Upper lobe of right lung (tissue), 1 donor: ENCODE measurements at places on chromosomes 1 and 21. TPM values are rescaled to one million over a fixed set of nuclear protein-coding genes. Genes with fewer than 3 reads are reported as not detected.

DNA sequence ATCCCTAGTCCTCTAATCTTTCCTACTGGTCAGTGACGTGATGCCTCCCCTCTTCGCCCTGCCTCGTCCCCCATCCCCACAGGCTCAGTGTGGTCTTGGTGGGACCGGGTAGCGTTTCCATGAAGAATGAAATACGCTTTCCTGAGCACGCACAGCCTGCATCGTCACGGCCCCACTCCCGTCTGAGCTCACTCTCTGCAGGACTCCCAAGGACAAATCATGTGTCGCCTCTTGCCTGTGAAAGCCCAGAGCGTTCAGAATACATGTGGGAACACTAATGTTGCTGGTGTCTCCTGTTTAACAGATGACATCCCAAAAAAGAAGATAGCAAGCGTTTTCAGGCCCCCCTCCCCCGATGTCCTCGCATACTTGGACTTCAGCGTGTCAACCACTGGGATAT lies 49.2 kb downstream of the S100B start:
- DNase-seq: no peak

DNA sequence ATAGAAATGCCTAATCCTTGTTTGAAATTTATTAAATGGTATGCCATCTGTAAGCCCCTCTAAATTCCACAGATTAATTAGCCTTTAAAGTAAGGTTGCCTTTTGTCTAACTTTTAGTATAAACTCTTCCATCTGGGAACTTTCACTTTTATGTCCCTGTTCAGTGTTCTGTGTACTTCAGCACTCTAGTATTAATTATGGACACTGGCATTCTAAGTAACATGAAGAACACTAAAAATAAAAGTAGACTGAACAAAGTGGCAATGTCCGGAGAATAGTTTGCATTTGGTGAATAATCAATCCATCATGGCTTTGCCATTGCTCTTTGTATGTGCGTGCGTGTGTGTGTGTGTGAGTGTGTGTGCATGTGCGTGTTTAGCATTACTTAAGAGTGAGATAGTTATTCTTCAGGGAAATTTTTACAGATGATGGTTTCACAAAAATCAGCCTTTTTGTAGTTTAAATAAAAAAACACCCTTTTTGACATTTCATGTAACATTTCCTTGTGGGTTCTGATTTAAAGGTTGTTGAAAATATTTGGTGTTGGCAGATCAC lies 51.1 kb downstream of the ATF6 start:
- DNase-seq: no peak

DNA sequence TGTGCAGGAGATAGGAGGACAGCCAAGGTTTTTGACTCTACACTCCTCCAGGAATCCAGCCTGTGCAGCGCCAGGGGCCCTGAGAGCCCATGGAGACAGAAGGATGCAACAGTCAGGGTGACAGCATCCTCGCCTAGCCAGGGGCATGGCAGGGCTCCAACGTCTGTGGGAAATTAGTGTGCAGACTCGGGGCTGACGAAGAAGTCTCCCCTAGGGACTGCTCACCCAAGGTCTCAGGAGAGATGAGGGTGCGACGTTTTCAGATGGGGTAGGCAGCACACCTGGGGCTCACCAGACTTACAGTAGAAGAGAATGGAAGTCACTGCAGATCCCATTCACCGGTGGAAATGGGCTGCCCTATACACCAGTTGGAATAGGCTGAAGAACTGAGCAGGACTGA lies 241.7 kb downstream of the SETD4 start:
- no peak for DNase-seq

DNA sequence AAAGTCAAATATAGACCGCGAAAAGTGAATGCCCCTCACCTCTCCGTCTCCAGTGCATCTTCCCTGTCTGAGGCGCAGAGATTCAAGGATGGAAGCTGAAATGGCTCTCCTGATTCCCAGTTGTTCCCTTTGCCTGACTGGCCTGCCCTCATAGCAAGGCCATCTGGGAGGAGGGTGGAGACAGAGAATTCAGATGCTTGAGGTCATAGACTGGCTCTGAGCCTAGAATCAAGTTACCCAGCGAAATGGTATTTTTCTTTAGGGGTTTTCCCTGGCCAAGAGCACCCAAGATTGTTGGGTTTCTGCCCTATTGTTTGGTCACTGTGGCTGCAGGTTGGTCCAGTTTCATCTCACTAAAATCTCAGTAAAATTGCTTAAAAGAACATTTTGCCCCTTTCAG lies 7.2 kb downstream of the METTL13 start:
- DNase-seq: no peak

GRCh38 chr1:115300087-115300876 lies 37.8 kb downstream of the NGF start:
- no peak for DNase-seq

DNA sequence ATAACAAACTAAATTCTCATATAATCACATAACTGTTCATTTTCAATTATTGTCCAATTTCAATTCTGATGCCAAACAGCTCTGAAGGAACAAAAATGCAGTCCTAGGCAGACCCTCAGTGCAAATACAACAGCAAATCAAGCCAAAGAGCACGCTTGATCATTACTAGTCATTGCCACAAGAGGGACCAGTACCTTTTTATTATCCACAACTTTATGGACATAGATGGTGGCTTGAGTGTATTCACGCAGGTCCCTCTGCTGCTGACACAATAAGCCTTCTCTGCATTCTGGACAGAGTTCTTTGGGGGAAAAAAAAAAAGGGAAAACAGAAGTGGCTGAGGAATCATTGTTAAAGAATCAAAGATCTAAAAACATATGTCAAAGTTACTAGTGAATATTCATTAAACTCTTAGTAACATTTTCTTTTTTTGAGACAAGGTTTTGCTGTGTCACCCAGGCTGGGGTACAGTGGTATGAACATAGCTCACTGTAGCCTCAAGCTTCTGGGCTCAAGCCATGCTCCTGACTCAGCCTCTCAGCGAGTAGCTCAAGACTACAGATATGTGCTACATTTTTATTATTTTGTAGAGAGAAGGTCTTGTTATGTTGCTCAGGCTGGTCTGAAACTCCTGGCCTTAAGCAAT lies 34.3 kb upstream of the RAP1GAP start:
- no peak for DNase-seq

DNA sequence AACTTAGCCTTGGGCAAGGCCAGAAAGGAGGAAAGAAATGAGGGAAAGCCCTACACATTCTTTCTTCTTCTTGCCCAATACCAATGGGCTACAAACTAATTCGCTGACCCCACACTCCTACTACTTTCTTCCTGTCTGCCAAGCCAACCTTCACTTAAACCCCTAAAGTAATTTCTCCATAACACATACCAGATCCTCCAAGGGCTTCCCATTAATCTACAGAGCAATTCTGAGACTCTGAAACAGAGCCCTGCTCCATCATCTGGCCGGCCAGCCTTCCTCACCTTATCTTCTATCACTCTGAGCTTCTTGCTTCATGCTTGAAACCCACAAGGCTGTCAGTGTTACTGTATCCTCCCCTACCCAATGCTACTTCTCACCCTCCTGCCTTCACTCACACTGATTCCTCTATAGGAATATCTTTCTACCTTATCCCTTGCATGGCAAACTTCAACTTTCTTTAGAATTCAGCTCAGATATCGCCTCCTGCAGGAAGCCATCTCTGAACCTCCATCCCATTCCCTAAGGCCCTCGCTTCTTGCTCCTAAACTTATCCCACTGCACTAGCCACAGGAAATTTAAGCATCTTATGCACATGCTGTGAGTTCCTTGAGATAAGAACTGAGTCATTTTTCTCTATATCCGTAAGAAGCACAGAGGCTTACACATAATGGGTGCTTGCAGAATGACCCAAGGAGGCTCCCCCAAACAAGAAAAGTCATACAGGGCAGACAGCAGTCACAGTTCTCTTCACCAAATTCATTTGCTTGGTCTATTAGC lies 81.9 kb downstream of the JAK1 start:
- DNase-seq: no peak

GRCh38 chr1:7610936-7611335 lies 160.2 kb upstream of the VAMP3 start:
- no peak for DNase-seq

GRCh38 chr1:115505148-115505571 lies 136.6 kb upstream of the VANGL1 start:
- DNase-seq: no peak

GRCh38 chr1:71521655-71522264 lies 440.9 kb upstream of the ZRANB2 start:
- peak; percentile 30 for DNase-seq

GRCh38 chr1:88983791-88984559 lies 8.5 kb downstream of the KYAT3 start:
- no peak for DNase-seq

DNA sequence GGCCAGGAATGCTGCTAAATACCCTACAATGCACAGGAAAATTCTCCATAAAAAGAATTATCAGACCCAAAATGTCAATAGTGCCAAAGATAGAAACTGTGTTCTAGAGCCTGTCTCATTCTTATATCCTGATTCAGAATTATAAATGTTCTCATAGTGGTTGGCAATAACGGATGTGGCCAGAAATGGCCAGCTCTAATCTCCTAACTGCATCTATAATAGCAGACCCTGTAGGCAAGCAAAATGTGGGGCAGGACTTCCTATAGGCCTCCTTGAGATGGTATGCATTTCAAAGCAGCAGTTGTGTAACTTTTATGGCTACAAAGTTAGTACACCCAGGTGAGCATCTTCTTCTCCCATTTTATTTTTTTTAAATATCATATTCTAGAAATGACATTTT lies 95.9 kb upstream of the SGIP1 start:
- DNase-seq: no peak

GRCh38 chr1:150280138-150280707 lies 2.1 kb upstream of the CIART start:
- DNase-seq: no peak

GRCh38 chr21:28754127-28754611 lies 238.5 kb downstream of the LTN1 start:
- no peak for DNase-seq

DNA sequence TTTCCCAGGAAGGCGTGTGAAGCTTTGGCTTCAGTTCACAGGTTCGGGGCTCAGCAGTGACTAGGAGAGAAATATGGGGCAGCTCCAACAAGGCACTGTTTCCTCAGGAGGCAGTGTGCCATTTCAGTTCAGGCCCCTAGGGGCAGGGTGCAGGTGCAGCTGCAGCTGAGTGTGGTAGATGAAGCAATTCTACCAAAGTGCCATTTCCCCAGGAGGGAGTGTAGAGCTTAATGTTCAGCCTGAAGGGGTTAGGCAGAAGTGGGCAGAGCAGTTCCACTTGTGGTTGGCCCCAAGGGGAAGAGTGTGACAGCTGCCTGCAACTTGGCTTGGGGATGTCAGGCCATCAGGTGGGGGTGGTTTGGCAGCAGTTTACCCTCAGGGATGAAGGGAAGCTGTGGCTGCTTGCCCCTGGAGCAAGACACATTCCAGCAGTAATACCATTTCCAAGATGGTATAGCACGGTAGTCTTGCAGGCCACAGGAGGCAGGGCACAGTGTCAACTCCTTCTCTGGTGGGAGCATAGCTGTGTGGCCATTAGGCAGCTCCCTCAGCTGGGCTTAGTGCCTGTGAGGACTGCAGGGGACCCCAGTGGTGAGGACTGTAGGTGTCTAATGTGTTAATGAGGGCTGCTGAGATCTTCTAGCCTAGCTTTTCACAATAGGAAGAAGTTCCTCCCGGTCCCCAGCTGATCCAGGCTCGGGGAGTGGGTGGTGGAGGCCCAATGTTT lies 34.7 kb downstream of the RGSL1 start:
- DNase-seq: peak; percentile 64

GRCh38 chr1:112363636-112364035 lies 32.4 kb upstream of the CTTNBP2NL start:
- DNase-seq: no peak

GRCh38 chr1:234920136-234920842 lies 208.3 kb downstream of the TOMM20 start:
- DNase-seq: no peak

DNA sequence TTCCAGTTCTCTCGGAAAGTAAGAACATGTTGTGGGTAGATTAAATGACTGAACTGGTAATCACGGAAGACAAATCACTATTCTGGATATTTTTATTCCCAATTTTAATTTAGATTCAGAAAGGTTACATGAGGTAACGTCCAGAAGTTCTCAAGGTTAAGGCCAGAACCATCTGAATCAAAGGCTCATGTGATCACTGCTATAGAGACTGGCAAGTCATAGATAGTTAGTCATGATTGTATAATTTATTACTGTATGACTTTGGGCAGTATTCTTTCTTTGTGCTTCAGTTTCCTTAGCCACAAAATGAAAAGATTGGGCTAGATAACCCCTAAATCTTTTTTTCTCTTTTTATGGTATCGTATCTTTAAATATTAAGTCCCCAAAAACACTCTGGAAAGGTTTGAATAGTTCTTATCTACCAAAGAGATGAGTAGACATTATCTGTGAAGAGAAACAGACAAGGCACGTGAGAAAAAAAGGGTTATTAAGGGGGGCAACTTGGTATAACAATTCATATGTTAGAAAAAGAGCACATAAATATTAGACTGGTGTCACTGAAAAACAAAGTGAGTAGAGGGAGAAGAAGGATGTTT lies 241.0 kb downstream of the PTPRC start:
- DNase-seq: no peak

HUNK gene
- 2.0 TPM for total RNA-seq

GRHL3 gene
- 0.55 TPM for total RNA-seq

SUSD4 gene
- 2.2 TPM for total RNA-seq

MROH7 gene
- total RNA-seq: 3.6 TPM

MEGF6 gene
- 96.6 TPM for total RNA-seq

SHISAL2A gene
- total RNA-seq: 0.81 TPM

ZBED6 gene
- total RNA-seq: 29.5 TPM

SPRR4 gene
- not detected for total RNA-seq

CCDC17 gene
- 5.0 TPM for total RNA-seq
